ENCODE measurements at places on chromosomes 3 and 15. TPM values are rescaled to one million over a fixed set of nuclear protein-coding genes. Genes with fewer than 3 reads are reported as not detected.

- DNase-seq: no peak
- no peaks in the 10 kb centered on the region for H3K4me1 ChIP-seq
- no peaks in the 10 kb centered on the region for H3K27me3 ChIP-seq
- H3K36me3 ChIP-seq: no peaks in the 10 kb centered on the region
- no peak overlapping the region for H3K27ac ChIP-seq
These were observed 97.4 kb downstream of the IMPG2 start for GRCh38 chr3:101223016-101223415.

DNA sequence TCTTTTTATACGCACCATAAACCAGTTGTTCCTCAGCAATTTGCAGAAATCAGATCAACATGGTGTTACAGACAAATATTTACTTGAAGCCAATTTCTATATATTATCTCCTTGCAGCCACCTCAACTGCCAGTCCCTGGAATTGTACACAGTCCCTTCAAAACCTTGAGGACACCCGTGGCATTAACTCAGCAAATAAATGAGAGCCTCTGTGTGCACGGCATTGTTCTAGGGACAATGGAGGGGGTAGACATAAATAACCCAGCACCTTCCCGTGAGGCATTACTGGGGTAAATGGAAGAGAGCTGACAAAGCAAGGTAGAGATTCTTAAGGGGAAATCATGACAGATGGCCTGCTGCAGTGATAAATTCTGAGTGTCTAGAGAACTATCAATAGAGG lies 12.5 kb downstream of the TM2D3 start:
- H3K27me3 ChIP-seq: no peaks in the 10 kb centered on the region
- peaks cover 17% of the 10 kb centered on the region for H3K4me1 ChIP-seq
- DNase-seq: no peak

DNA sequence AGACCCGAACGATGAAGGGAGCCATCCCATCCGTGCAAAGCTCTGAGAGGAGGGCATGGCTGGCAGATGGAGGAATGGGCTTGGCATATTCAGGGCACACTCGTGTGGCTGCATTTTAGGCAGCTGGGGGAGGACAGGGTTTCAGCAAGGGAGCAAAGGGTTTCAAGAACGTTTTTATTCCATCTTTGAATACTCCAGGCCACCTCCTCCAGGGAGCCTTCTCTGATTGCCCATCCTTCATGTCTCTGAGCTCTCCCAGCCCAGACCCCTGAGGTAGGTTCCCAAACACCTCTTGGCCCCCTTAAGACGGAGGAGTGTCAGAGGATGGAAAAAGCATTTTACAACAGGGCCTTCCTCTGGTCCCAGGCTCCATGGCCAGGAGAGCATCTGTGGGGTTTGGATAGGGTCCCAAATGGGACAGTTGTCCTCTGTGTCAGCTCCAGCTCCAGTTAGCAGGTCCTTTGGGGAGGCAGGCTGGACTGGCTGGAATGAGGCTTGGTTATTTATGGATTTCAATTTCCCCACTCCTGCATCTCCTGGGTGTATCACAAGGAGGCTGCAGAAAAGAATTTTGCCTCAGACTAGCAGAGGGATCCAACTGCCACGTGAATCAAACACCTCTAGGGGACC lies 17.7 kb upstream of the SLC6A1 start:
- no peaks in the 10 kb centered on the region for H3K27me3 ChIP-seq
- no peaks in the 10 kb centered on the region for H3K36me3 ChIP-seq
- H3K27ac ChIP-seq: no peak overlapping the region
- H3K4me3 ChIP-seq: no peak overlapping the region
- no peaks in the 10 kb centered on the region for H3K4me1 ChIP-seq

DNA sequence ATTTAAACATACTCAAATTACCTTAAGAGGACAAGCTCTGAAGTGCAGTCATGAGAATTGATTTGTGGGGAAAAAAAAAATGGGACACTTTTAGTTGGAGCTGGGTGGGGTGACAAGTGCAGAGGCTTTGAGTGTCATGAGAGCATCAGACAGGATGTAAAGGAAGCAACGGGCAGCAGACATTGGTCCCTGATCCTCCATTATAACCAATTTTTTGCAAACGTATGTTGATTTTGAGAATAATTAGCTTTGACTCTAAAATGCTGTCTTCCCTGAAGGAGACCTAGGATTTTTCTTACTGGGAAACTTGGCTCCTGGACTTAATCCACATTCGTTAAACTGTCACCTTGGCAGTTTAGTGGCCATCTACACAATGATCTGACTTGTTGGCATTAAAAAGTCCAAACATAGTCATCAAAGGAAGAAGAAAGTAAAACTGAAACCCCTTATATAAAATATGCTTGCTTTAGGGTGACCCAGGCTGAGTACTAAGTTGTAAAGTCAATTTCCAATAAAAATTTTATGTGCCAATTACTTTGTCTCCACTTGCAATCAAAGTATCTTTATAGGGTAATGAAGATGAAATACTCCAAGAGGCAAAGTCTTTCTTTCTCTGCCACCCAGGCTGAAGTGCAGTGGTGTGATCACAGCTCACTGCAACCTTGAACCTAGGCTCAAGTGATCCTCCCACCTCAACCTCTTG lies 45.6 kb downstream of the BCL2L10 start:
- H3K4me1 ChIP-seq: peaks cover 9% of the 10 kb centered on the region
- no peaks in the 10 kb centered on the region for H3K27me3 ChIP-seq
- peaks cover 43% of the 10 kb centered on the region for H3K36me3 ChIP-seq
- no peak overlapping the region for H3K27ac ChIP-seq
- H3K4me3 ChIP-seq: no peak overlapping the region
- no peak for DNase-seq

GRCh38 chr15:35450492-35450891 lies 95.5 kb downstream of the DPH6 start:
- no peaks in the 10 kb centered on the region for H3K36me3 ChIP-seq
- no peak overlapping the region for H3K27ac ChIP-seq
- no peaks in the 10 kb centered on the region for H3K27me3 ChIP-seq
- no peak overlapping the region for H3K4me3 ChIP-seq
- no peak for DNase-seq

The FMN1 gene
- 3.2 TPM for total RNA-seq

The AMOTL2 gene
- total RNA-seq: 26.0 TPM

The EPM2AIP1 gene
- 26.9 TPM for total RNA-seq

The ZNF80 gene
- total RNA-seq: not detected

The DTWD1 gene
- total RNA-seq: 6.3 TPM

The FOXB1 gene
- not detected for total RNA-seq

All from heart left ventricle (tissue), 16 donors.